ENCODE measurements at places on chromosomes 7 and 10. TPM values are rescaled to one million over a fixed set of nuclear protein-coding genes. Genes with fewer than 3 reads are reported as not detected.

The FAM25A gene
- not detected for total RNA-seq

DNA sequence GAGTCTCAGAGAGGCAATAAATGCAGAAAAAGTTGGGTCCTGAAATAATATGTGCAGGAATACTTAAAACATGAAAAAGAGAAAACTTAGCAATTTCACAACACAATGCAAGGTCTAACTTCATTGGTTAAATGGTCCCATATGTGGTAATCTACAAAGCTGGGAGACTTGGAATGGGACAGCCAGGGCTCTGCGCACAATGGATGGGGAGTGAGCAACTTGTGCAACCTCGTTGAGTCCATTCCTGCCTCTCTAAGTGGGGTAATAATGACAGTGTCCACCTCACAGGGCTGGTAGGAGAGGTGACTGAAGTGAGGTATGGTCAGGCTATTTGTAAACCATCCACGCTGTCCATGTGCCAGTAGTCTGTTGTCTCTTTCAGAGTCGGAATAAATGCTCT is 11.8 kb upstream of the EMX2 start:
- no peak for DNase-seq

DNA sequence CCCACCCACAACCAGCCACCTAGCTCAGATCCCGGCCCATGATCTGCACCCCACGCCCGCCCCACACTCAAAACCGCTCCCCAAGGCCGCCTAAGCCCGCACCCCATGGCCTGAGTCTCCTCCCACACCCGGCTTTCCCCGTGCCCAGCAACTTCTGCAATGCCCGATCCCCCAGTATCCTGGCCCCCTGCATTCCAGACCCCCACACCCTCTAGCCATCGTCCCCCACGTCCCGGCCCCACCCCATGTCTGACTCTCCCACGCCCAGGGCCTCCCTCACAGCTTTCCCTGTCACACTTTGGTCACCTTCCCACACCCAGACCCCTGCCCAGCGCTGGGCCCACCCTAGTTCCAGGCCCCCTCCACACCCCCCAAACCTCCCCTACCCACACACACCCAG is 20.1 kb upstream of the FXYD4 start:
- no peak for DNase-seq

The HACD1 gene
- total RNA-seq: 35.8 TPM

DNA sequence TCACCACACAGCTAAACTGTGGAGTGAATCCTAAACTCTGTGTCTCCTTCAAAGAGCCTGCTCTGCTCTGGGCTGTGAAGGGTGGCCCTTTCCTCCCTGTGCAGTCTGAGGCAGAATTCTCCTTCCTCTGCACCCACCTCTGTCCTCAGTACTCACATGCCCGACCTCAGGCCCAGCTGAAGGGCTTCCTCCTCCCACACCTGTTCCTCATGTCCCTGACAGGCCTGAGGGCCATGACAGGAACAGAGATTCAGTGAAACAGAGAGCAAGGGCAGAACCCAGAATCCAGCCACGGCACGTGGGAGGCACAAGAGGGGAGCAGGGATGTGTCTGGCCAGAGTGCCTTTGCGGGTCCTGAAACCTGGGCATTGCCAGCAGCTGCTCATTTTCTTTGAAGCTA is 13.9 kb downstream of the CREB3L2 start:
- no peak for DNase-seq

DNA sequence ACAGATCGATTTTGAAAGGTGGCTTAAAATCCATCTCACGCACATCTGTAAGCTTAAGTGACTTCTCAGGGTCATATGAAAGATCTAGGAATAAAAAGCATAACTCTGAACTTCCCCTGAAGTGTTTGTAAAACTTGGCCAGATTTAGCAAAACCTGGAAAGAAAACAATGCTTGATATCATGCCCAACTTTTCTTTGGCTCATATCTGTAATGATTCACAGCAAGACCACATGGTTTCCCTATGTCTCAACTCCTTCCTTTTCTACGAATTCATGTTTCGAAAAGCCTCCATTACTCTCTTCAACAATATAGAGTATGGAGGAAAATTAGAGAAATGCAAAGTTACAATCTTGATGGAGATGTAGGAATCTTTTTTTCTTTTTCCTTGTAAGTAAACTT is 20.1 kb upstream of the CABCOCO1 start:
- DNase-seq: no peak

- DNase-seq: no peak
These were observed 313.8 kb downstream of the FRMD4A start for GRCh38 chr10:14016931-14017333.

GRCh38 chr7:114242992-114243507 is 171.6 kb upstream of the FOXP2 start:
- DNase-seq: peak; percentile 76

DNA sequence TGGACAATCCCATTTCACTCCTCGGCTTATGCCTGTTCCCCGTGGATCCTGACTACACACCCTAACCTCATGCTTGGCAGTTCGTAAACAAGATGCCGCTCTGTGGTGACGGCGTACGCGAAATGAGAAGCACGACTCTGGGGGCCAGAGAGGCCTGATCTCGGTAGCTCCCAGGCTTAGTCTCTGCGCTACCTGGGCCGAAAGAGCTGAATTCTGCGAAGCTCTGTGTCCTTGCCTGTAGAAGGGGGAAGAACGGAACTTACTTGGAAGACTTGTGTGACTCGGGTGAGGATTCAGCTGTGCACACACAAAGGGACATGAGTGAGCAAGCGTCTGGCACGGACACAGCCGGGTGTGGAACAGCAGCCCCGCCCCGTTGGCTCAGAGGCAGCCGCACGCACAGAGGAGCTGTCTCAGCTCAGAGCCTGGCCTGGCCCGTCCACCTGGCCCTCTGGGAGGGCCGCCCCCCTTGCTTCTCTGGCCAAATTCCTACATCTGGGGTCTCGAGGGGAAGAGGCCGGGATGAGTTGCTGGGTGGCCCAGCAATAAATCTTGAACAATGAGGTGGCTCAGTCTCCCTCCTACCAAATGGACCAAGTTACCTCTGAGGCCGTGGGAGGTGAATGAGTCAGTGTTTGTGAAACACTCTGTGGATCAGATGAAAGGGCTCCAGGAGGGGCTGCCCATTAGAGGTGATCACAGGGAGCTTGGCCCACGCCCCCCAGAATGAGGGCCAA is 83.8 kb downstream of the PDGFA start:
- DNase-seq: peak; percentile 39

The JAKMIP3 gene
- total RNA-seq: 0.08 TPM

- no peak for DNase-seq
These were observed 25.0 kb upstream of the TMEM273 start for GRCh38 chr10:49213211-49213610.

The FAM204A gene
- 32.2 TPM for total RNA-seq

- no peak for DNase-seq
These were observed 199.8 kb upstream of the KIAA1217 start for GRCh38 chr10:24009115-24009514.

The CSTF2T gene
- 16.0 TPM for total RNA-seq

GRCh38 chr10:92991513-92991912 is 69.1 kb upstream of the CYP26C1 start:
- DNase-seq: no peak

DNA sequence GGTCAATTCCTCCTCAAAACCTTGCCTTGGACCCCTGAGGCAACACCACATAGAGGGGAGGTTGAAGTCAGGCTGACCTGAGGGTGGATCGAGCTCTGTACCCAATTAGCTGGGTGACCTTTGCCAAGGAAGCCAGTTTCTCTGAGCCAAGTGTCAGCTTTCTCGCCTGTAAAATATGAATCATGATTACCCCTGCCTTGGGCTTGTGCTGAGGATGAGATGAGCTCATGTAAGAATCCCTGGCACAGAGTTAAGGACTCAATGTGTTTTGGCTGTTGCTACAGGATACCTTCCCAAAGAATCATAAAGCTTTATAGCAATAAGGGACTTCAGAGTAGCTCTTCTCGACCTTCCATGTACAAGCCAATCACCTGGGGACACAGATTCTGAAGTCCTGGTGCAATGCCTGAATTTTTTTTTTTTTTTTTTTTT is 43.5 kb upstream of the CACUL1 start:
- DNase-seq: no peak

GRCh38 chr7:3289996-3290395 is 11.1 kb upstream of the SDK1 start:
- no peak for DNase-seq

All from HT-29 (cell line).